MCF 10A (cell line): ENCODE measurements at places on chromosomes 3 and 15.
A peak's percentile ranks its signal among the peaks of the same experiment; 100 is the strongest.

- DNase-seq: peak; percentile 96
Measured at GRCh38 chr3:4995500-4996053, 16.3 kb downstream of the BHLHE40 start.

GRCh38 chr3:55906896-55907295, 419.8 kb upstream of the WNT5A start:
- DNase-seq: peak; percentile 45

- no peak for DNase-seq
Measured at GRCh38 chr15:87943626-87944025, 312.9 kb downstream of the NTRK3 start.

DNA sequence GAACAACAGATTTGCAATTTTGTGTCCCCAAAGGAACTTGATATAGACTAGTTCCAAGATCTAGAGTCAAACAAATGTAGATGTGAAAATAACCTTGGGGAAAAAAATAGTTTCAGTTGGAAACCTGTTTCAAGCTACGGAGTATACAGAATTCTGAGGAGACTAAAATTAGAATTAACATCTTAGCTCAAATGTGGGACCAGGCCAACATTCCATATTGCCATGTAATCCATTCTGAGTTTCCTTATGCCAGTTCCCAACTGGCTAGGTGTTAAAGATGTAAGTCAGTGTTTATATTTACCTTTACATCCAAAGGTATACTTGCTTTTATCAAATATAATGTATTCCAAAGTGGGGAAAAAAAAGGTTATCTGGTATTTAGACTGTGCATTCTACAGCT, 76.3 kb downstream of the UBE3A start:
- DNase-seq: no peak

GRCh38 chr3:172675441-172676193, 35.2 kb downstream of the NCEH1 start:
- DNase-seq: peak; percentile 75

- no peak for DNase-seq
Measured at GRCh38 chr3:15810702-15811101, 12.9 kb upstream of the ANKRD28 start.

- no peak for DNase-seq
Measured at GRCh38 chr3:168968609-168969008, 694.9 kb downstream of the MECOM start.

DNA sequence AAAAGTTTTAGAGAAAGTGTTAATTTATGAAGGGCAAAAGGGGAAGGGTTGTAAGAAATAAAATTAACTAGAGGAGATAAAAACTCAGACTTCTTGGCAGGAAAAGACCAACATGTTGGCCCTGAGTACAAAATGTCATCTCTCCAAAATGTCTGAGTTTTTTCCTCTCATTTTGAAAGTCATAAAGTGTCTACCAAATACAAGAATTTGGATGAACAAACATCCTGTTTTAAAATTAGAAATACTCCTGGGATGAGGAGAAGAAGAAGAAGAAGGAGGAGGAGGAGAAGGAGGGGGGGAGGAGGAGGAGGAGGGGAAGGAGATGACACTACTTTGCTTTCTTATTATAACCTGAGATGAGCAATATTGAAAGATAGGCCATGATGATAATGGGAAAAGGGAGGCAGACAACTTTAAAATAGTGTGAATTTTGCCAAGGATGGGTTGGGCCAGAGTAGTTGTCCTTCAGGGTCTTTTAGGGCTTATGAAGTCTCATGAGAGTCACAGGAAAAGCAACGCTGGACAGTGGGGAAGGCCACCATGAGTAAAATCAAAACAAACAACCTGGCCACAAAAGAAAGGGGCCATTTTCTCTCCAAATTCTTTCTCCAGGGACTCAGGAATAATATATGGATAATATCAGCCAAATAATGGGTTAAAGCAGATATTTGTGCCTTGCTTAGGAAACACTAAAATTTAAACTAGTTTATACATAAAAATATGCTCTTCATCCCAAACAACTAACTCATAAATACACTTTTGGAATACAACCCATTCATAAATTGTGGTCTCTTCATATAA, 632.9 kb downstream of the EPHA3 start:
- DNase-seq: no peak

- peak; percentile 10 for DNase-seq
Measured at GRCh38 chr3:197242784-197243432, 55.5 kb downstream of the DLG1 start.

DNA sequence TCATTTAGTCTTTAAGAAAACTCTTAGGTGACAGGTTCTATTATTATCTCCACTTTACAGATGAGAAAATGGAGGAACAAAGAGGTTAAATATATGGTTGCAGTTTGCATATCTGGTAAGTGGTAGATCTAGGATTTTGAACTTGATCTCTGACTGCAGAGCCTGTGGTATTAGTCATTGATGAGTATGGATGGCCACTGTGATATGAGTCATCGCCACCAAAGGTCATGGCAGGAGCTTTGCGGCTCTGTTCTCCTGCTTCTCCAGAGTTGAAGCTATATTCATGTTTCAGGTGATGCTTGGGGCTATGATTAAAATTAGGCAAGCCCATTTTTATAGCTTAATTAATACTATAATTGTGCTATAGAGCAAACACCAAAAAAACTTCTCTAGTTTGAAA, 306.2 kb upstream of the DPPA4 start:
- DNase-seq: peak; percentile 64

DNA sequence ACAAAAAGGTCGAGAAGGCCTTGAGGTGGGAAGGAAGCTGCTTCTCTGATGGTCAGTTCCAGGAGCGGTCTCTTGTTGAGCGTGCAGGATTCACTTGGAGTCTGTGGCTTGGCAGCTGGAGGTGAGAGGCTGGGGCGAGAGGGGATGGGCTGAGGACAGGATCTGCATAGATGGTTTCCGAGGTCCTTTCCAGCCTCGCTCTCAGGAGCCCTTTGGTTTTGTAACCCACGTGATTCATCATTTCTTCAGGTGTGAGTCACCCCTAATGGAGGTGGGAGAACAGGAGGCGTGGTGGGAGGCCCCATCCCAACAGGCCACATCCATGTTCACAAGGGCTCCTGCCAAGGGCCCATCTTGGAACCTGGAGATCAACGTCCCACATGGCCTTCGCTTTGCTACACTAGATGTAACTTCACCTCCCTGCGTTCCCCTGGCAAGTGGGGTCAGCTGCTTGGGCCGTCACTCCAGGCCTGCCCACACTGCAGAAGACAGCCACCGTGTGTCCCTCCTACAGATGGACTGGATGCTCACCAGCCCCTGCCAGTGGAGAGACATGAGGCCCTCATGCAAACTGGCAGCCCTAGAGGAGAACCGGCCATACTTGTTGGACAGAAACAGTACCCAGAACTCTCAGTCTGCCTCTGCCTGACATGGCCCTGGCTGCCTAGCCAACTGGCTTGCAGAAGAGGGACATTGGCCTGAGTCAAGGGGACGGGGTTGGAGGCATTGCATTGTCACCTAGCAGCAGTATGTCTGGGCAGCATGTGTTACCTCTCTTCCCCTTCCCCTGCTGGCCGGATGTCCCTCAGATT, 1.6 kb upstream of the PCSK6 start:
- peak; percentile 54 for DNase-seq

DNA sequence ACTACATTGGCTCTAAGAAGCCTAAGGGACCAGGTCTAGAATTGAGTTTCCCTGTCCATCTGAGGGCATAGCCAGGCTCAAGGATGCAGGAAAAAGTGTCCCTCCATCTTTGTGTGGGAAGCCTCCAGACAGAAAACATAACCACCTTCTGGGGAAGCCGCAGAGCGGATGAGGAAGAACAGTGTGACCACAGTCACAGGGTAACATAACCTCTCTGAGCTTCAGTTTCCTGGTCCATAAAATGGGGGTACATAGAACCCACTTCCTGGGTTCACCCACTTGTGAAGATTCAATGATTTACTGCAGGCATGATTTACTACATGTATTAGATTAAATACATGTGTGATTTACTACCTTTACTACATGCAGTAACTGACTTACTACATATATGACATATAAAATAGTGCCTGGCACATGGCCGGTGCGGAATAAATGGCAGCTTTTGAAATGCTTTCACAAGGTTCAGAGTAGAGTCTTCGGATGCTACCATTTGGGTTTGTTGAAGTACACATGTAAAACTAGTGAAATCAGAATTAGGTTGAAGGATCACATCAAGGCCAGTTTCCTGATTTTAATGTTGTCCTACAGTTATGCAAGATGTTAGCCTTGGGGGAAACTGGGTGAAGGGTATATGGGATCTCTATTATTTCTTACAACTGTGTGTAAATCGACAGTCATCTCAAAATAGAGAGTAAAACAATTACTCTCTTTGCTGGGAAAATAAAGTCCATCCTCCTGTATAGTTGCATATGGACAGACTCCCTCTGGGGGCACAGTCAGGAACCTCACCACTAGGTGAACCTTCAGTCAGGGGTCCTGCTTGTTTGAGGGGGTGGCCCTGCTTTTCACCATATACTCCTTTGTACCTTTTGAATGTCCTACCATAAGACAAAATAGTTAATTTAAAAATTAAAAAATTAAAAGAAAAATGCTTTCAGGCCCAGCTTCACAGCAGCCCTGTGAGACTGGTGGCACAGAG, 86.0 kb downstream of the SEMA5B start:
- peak; percentile 17 for DNase-seq

DNA sequence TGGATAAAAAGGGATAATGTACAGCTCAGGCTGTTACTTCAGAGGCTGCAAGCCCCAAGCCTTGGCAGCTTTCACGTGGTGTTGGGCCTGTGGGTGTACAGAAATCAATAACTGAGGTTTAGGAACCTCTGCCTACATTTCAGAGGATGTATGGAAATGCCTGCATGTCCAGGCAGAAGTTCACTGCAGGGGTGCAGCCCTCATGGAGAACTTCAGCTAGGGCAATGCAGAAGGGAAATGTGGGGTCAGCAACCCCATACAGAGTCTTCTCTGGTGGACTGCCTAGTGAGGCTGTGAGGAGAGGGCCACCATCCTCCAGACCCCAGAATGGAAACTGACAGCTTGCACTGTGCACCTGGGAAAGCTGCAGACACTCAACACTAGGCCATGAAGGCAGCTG, 1350.3 kb downstream of the ROBO2 start:
- no peak for DNase-seq

GRCh38 chr3:146065573-146066006, 95.4 kb downstream of the PLOD2 start:
- peak; percentile 69 for DNase-seq

GRCh38 chr3:178386401-178386800, 149.8 kb upstream of the KCNMB2 start:
- DNase-seq: no peak

DNA sequence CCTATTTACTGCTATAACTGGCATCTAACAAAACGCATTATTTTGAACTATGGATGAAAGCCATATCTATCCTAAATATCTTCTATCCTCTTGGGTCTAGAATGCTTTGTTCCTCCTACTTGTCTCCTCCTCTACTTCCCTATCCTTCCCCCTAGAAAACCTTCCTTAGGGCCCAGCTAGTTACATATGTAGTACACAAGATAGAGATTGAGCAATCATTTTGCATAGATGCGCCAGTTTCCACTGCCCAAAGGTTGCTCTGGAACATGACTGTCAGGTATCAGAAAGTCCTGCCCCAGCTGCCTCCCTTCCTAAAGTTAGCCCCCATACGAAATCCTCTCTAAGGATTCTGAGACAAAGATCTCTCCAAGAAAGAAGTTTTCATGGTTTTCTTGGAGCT, 55.1 kb downstream of the GPR160 start:
- DNase-seq: no peak

GRCh38 chr15:52527911-52528563, 643 bp downstream of the MYO5A start:
- peak; percentile 24 for DNase-seq

GRCh38 chr15:85956532-85957275, 123.0 kb upstream of the AGBL1 start:
- peak; percentile 17 for DNase-seq

DNA sequence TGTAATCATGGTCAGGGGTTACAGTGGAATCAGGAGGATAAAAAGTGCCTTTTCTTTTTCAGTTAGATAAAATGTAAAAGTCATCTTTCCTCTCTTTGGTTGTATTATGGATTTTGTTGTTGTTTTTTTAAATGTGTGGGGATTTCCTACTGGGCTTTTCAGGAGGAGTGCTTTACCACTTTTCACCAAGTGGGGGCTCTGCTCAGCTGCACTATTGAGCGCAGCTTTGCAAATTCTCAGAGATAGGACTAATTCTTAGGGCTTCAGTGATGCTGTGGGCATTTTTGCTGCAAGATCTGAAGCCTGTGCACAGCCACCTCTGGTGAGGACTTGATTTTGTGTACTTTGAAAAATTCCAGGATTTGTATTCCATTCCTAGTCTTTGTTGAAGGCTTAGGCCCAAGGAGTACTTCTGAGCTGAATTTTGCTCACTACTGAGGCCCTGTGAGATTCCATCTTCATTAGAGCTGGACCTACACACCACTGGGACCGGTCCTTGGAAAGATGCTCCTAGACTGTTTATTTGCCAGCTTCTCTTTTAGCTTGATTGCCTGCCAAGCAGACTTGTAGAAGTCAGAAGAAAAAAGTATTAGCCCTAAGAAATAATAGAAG, 7.5 kb downstream of the GNB5 start:
- DNase-seq: peak; percentile 55

DNA sequence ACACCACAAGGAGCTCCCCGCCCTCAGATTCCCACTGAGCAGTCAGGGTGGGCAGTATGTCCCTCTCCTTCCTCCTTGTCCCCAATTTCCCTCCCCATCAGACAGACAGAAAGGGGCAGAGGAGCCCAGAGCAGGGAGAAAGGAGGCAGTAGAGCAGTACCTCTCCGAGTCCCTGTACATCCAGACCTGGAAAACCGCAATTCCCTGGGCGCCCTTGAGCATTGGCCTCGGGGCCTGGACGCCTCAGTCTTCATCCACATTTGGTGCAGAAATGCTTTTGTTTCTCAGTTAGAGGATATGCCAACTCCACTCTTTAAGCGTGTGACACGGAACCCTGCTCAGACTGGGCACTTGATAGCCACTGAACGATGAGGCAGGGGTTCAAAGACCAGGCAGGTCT, 5.9 kb downstream of the ISG20 start:
- no peak for DNase-seq

DNA sequence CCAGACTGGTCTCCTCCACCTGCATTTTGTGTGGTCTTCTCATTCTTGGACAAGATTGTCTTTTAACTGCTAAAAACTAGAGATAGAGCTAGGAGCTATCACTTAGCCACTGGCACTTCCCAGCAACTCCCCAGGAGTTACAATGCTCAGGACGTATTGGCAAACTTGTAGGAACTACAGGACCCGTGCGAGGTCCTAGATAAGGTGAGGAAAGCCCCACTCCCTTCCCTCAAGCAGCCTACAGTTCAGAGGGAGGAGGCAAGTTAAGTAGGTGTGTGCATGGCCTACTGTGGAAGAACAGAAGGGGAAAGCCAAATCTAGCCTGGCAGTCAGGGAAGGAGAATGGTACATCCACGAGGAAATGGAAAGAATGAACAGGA, 504.7 kb upstream of the PROK2 start:
- no peak for DNase-seq

GRCh38 chr3:119395923-119396358, 67.5 kb downstream of the TMEM39A start:
- no peak for DNase-seq
